Activated CD8-positive, alpha-beta T cell treated with anti-CD3 and anti-CD28 coated beads, Interleukin-2, amount 10 ng/mL, durations not matched to agents 7 days and 5 days (primary cell): ENCODE measurements at places on chromosomes 5 and 9. TPM values are rescaled to one million over a fixed set of nuclear protein-coding genes. Genes with fewer than 3 reads are reported as not detected.

DNA sequence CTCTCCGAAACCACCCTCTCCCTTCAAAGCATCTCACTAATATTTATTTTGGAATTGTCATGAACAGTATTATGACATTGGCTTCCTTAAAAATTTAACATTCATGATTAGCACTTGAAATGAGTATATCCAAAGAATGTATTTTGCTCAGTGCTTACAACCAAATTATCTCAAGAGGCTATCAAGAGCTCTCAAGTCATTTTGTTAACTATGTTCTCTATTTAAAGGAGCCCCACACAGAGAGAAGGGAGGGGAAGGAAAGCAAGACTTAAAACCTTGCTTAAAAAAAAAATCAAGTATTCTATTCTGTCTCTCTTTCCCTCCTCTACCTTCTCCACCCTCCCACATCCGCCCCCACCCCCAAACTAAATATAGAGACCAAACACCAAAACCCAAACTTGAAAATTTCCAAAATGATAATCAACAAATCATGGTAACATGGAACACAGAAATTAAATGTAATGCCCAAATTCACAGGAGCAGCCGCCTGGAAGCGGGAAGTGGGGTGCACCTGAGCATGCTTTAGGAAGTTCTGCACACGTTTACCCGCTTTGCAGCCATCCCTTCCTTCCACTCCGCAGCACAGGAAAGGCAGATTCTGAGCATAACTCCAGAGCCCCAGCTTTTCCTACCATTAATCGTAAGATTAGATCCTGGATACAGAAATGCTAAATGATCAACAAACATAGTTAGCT, 66.9 kb downstream of the EBF1 start:
- no peak for DNase-seq

DNA sequence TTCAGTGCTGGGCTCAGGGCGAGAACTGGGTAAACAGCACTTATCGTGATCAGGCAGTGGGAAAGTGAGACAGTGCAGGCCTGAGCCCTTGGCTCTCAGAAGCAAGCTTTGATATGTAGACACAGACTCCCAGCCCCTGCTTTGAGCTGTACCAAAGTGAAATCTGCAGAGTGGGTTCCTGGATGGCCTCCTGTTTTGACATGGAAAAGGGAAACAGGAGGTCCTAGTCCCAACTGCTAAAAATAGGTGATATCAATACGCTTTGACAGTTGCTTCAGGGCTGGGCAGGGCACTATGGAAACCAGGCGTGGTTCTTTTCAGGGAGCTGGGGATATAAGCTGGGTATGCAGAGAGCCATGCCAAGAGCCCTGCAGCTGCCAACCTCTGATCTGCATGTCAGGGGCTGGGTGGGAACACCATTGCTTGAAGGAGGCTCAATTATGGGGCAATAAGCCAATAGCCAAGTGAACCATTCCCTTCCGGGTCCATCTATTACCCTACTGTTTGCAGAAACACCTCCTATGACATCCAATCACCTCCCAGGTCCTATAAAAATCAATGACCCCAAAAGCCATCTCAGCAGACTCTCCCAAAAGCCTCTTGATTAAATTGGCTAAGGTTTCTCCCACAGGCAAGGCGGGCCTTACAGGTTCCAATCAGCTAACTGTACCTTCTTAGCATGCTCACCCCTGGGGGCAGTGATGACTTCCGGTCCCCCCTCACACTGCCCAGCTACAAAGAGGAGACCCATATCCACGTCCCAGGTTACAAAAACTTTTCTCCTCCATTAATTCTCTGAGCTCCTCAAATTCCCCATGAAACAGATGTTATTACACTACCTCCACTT, 45.8 kb downstream of the EPB41L4B start:
- DNase-seq = no peak

GRCh38 chr5:157764531-157764930, 21.0 kb downstream of the LSM11 start:
- DNase-seq = no peak

GRCh38 chr5:124923131-124923530, 176.7 kb upstream of the ZNF608 start:
- DNase-seq = no peak

DNA sequence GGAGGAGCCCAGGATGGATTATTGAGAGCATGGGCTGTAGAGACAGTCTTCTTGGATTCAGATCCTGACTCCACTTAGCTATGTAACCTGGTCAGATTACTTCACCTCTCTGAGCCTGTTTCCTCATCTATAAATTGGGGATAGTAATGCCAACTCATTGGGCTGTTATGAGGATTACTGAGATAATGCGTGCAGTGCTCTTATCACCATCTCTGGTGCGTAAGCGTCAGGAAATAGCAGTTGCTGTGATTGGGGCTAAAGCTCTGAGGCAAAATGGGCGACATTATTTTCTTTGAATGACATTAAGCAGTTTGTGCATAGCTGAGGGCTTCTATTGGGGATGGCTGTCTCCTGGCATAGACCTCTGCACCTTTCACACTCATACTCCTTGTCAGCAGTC, 995 bp upstream of the MSMP start:
- DNase-seq = no peak

- no peak for DNase-seq
Observed at GRCh38 chr5:81717226-81717625, 33.7 kb downstream of the SSBP2 start.

DNA sequence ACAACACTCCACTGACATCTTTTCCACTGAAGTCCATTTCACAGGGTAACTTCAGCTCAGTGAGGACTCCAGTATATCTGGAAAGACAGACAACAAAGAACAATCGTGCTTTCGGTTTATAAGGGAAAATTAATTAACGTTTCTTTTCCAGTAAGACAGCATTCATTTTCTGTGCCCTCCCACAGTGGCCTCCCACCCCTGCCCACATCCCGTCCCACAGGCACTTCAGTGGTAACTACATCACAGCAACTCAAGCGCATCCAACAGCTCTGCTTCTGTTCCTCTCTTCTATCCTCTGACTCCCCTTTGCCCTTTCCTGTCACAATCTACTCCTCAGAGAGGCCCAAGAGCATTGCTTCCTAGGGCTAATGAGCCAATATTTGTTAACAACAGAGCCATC, 40.3 kb downstream of the GLDC start:
- no peak for DNase-seq

DNA sequence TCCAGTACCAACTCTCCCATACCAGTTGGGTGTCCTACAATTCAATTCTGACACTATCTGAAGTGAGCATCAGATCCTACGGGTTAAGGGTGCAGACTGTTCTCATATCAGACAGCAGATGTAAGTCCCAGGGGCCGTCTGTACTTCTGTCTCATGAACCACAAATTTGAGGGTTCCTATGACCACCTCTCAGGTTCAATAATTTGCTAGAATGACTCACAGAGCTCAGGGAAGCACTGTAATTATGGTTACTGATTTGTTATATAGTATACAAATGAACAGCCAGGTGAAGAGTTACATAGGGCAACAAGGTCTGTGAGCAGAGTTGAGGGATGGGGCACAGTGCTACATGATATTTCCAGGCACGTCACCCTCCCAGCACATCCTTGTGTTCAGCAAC, 499.1 kb downstream of the DMAC1 start:
- no peak for DNase-seq

REEP2 gene
- total RNA-seq = 0.68 TPM

PCDHGA5 gene
- total RNA-seq = 0.11 TPM

PCDHA9 gene
- not detected for total RNA-seq

GRCh38 chr5:111389390-111390082, 122.8 kb downstream of the STARD4 start:
- no peak for DNase-seq

GRCh38 chr9:112110777-112111113, 64.4 kb downstream of the SUSD1 start:
- peak; percentile 15 for DNase-seq

CDKN2B gene
- 3.1 TPM for total RNA-seq

ISCA1 gene
- total RNA-seq = 17.7 TPM

DNA sequence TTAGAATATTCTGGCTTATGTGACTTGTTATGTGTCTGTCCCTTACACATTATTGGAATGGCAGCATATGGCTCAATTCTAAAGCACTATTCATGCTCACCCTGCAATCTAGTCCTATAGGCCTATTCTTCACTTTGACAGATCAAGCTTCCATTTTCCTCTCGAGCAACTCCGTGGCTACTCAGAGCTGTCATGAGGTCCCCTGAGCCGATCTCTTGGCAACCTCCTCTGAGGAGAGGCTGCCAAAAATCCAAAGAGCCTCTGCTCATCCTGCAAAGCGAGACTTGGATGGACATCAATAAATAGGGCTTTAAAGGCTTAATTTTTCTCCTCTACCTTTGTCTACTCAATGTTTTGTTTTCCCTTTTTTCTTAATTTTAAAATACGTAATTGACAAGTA, 163.8 kb downstream of the GABRB2 start:
- DNase-seq = no peak

DNA sequence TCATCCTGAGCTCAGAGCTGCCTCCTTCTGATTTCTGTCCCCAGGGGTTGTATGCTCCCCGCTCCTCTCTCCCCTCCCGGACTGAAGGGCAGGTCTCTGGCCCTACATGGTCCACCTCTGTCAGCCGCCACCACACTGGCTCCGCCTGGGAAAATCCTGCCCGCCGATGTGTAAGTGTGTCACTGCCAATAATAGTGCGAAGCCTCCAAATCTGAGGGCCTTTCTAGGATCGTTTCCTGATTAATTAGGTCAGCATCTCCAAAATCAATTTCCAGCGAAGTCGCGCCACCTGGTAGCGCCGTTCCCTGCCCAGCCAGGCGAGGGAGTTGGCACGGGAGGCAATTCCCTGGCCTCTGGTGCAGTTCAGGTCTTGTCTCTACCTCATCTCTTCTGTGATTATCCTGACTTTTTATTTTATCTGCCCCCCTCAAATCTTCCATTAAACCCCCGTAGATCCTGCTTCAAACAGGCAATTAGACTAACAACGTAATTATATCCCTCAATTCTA, 73.5 kb downstream of the ZNF618 start:
- DNase-seq = no peak

ACTBL2 gene
- not detected for total RNA-seq

DNA sequence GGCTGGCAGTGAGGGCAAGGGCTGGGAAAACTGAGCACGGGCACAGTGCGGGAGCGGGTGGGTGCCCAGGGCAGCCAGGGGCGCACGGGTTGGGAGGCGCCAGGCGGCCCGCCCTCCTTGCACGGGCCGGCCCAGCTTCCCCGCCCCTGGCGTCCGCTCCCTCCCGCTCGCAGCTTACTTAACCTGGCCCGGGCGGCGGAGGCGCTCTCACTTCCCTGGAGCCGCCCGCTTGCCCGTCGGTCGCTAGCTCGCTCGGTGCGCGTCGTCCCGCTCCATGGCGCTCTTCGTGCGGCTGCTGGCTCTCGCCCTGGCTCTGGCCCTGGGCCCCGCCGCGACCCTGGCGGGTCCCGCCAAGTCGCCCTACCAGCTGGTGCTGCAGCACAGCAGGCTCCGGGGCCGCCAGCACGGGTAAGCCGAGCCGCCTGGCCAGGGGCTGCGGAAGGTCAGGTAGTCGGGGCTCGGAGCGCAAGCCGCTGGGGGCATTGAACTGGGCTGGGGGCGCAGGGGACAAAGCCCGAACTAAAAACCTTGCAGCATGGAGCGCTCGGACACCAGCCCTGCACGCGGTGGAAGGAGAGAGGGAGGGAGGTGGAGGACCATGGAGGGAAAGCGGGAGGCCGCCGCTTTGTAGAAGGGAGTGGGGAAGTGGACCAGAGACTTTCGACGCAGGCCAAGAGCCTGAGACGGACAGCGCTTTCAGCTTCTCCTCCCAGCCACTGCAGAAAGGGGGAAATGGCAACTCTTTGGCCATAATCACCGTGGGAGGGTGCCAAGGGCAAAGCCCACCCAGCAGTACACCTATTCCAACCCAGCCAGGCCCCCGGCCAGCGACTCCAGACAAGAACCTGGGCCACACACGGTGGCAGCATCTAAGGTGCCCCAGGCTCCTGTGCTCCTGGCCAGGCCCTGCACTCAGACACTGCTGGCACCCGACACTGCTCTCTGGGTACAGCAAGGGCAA, at the start of gene TGFBI:
Gene TGFBI (plus strand): TSS at position 207 of the 961 bp plus-strand sequence. CDS start 68 bp downstream, at position 275.
- peak; percentile 23 for DNase-seq

GRCh38 chr5:67402526-67402925, 205.9 kb upstream of the CD180 start:
- no peak for DNase-seq

- no peak for DNase-seq
Observed at GRCh38 chr9:128081056-128081455, 13.0 kb downstream of the SLC25A25 start.

TAF11L10 gene
- total RNA-seq = not detected

DNA sequence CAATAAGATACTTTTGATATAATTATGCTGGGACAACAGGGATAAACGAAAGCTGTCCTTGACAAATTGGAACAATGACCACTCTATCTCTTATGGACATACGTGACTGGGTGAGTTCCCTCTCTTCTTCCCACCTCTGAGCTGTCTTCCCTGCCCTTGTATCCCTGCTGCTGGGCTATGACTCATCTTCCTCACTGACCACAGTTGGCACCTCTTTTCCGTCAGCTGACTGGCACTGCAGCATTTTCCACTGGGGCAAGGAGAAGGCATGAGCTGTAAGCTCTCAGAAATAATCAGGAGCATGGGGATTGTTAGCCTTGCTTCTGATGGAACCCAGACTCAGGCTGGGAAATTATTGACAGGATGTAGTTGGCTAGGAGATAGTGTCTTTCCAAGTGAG, 48.7 kb downstream of the PCSK1 start:
- DNase-seq = no peak

DNA sequence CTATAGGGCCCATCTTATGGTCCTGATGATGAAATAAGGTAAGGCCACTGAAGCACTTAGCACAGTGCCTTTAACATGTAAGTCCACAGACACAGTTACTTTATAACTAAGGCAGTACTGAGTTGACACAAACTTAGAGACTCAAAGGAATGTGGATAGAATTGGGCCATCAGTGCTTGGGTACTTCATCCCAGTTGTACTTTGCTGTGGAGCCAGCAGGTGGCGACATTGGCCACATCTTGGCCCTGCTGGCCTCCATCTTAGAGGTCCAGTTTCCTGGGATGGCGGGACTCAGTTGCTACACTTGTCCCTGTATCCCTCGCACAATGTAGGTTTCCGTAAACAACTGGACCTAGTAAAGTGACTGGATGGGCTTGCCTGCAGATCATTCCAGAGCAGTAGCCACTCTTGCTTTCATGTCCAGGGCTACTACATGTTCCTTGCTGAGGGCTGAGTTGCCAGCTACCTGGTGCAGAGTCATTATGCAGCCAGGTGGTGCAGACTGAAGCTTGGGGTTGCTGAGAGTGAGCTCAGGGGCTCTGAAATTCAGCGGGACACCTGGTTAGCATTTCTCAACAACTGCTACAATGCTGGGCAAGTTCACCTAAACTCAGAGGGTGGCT, 10.6 kb downstream of the MTAP start:
- peak; percentile 78 for DNase-seq
